BE2C (cell line): ENCODE measurements at places on chromosomes 13 and 19.

- DNase-seq: no peak
Observed at GRCh38 chr13:51804295-51805172, 571 bp upstream of the DHRS12 start.

DNA sequence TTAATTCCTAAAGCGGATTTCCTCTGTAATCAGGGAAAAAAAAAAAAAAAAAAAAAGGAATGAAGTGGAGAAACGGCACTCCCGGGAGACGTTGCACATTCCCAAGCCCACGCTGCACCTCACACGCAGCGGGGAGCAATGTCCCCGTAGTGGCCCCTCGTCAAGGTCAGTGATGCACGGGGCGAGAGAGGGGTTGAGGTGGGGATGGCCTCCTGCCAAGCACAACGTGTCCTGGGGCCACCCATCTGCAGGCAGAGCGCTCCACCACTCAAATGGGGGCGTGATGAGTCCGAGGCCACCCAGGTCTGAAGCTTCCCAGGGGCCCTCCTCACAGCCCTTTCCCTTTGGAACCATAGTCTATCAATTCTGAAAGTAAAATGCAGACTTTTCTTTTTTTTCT, 15.1 kb downstream of the PLK5 start:
- DNase-seq: no peak

DNA sequence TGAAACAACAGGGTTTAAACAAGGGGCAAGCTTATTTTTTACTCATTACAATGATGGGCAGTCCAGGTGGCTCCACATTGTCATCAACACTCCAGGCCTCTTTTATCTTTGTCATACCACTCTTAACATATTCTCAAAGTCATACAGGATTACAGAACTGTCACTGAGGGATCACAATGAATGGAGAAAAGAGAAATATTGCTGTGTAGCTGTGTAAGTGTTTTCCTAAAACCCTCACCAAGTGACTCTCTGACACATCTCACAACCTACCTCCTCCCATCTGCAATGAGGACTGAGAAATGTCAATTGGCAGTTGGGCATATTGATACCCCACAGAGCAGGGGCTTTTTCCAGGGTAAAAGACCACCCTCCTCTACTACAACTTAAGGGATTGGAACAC, 562.1 kb downstream of the TBC1D4 start:
- DNase-seq: no peak

DNA sequence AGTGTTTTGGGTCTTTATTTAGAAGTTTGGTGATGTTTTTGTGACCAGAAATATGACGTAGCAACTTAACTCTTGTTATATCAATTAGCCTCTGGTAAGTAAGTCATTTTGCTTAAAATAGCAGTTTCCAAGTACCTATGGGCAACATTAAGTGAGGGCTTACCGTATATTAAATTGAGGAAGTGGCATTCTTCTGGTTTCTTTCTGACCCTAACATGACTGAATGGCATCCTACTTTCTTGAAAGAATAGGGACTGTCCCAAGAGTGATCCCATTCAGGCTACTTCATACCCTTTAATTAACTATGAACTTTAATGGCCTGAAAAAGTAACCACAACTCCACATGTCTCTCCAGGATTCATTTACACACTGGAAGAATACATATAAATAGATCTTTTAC, 106.6 kb downstream of the MZT1 start:
- DNase-seq: no peak

- DNase-seq: no peak
Observed at GRCh38 chr13:40221460-40222201, 444.8 kb downstream of the FOXO1 start.

GRCh38 chr19:33941133-33941532, 144.5 kb downstream of the KCTD15 start:
- no peak for DNase-seq

DNA sequence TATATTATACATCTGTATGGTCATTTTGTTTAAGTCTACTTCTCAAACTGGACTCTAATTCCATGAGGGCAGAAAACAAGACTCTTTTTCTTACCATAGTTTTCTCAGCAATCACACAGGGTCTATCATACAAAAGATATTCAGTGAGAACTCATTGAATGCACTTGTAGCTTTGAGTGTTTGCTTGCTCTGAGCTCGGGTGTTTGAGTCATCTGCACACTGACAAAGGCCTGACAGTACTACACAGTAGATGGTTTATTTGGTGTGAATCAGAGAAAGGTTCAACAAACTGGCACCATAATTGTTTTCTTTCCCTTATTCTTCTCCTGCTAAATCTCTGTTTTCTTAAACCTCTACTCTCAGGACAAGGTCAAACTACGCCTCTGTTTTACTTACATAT, 586.4 kb downstream of the LMO7 start:
- no peak for DNase-seq

- no peak for DNase-seq
Observed at GRCh38 chr19:8069096-8069973, 16.8 kb downstream of the CCL25 start.

GRCh38 chr19:718251-718951, 9.7 kb downstream of the PALM start:
- no peak for DNase-seq

- peak; percentile 81 for DNase-seq
Observed at GRCh38 chr19:4373601-4374497, 26.5 kb downstream of the SH3GL1 start.
